ENCODE measurements at places on chromosomes 5 and 9.

- no peak for DNase-seq
These were observed 289.1 kb downstream of the EBF1 start for GRCh38 chr5:158810615-158811014.

- no peak for DNase-seq
These were observed 23.8 kb upstream of the ZNF622 start for GRCh38 chr5:16489322-16489791.

DNA sequence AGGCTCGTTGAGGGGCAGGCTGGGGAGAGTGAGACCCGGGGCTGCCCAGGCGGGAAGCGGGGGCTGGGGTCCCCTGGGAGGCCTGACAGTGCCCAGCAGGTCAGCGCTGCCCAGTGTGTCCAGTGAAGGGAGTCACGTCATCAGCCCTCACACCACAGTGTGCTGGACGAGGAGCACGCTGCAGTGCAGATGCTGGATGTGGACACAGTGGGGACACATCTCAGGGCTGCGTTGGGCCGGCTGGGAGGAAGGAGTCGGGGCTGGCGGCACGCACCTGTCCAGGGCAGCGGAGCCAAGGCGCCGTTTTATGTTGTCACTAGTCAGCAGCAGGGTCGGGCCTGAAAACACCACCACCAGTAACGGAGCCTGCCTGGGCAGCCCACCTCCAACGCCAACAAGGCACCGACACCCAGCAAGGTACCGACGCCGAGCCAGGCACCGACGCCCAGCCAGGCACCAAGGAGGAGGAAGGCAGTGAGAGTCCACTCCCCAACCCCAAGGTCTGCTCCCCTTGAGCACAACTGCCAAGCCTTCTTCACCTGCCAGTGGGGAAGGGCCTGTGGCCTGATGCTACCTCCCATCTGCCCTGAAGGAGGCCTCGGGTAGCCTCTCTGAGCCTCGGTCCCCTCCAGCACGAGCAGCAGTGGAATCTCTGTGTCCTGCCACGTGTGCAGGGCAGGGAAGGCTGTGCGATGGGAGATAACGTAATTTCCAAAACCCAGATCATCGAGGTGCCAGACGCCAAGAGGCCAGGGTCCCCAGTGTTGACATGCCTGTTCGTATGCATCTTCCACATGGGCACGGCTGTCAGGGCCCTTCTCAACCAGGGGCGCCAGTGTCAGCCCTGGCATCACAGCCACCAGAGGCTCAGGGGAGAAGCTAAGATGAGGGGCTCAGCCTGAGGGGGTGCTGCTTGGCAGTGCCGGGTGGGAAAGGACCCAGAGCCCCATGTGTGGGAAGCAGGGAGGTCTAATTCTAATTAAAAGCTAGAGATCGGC lies 21.9 kb upstream of the NSMF start:
- DNase-seq: no peak

DNA sequence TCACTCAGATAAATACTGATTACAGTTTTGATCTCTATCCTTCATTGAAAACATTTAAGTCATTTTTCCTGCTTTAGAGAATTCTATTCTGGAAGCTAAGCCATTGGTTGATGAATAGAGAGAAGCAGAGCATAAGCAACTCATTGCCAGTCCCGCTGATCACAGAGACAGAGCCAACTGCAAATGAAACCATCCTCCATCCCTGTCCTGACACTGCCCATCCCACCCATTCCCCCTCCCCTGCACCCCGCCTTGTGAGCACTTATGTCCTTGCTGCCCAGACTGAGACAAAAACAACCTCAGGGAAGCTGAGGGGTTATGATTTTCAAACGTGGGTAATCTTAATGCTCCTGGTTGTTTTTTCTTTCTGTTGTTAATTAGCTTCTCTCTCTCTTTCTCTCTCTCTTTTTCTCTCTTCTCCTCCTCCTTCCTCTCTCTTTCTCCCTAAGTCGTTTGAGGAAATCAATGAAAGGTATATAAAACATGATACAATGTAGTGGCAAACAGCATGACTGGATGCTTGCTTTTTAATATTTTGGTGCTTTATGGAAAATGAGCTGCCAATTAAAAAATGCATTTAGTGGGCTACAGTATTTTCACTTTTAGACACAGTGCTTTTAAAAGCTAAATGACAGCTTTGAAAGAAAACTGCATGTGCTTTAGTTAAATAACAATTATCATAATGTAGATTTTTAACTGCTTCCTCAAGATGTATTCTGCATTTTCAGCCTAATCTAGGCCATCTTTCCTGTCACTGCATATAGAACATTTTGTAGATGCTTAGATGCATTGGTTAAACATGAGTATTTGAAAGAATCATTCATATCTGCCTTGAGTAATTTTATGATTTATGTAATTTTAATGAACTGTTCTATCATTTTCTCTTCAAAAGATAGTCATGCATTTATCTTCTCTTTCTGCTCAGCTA lies 57.3 kb downstream of the CMYA5 start:
- no peak for DNase-seq

GRCh38 chr5:6188976-6189375 lies 189.4 kb downstream of the MED10 start:
- no peak for DNase-seq

- no peak for DNase-seq
These were observed 273.4 kb downstream of the CDK5RAP2 start for GRCh38 chr9:120306561-120306960.

DNA sequence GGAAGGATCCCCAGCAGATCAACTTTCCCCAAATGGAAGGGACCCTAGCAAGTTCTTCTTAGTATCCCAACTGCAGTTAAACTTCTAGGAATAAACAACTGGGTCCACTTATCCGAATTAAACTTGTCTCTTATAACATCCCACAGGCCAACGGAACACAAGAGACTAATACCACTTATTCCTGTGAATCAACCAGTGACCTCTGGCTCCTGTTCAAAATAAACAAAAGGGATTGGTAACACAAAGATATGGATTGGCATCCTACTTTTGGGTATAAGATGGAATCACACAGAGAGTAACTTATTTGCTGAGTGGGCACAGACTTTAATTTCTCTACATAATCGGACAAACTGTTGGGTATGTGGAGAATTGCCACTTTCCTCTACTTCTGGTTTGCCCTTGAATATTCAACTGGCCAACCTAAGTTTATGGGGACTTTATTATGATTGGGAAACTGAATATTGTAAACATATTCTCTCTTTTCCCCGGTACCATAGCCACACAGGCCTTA lies 12.4 kb upstream of the PAIP1 start:
- no peak for DNase-seq

DNA sequence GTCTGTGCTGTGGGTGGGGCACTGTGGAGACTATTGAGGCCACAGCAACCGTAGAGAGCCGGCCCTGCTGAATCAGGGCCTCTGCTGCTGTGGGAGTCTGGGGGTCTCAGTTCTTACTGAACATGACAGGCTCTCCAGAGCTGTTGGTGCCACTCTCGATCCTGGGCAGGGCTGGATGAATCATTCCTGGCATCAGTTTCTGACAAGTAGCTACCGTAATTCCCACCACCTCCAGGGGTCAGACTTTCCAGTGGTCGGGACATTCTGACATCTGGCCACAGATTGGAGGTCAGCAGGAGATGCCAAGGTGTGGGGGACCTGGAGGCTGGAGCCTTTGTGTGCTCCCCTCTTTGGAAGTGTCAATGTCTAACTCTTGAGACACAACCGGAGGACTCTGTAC lies 188.4 kb downstream of the IRX2 start:
- no peak for DNase-seq

GRCh38 chr9:96128880-96129279 lies 173.1 kb downstream of the HSD17B3 start:
- no peak for DNase-seq

- no peak for DNase-seq
These were observed 22.5 kb downstream of the SEC61B start for GRCh38 chr9:99244344-99245260.

DNA sequence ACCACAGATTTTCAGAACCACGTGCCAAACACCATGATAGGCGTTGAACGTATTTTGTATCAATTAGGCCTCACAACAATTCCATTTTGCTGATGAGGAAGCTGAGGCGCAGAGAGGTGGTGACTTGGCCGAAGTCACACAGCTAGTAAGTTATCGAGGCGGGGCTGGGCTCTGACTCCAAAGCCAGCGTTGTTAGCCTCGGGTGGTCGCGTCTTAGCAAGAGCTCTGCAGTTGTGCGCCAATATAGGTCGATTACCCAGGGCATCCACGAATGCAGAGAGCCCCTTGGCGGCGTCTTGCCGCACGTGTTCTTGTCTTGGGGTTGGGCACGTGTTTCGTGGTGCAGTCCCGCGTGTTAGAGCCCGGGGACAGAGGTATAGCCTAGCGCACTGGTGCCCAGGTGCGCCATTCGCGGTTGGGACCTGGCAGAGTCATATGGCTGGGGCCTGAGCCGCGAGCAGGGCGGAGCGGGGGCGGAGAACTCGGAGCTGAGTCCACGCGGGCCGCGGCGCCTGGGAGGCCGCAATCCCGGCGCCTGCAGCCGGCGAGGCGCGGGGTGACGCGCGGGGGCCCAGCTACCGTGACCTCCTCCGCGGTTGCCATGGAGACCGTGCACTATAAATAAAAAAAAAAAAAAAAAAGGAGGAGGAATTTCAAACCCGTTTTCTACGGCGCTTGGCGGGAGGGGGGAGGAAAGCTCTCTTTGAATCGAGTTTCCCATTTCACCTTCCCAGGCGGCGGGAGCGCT lies 62.3 kb downstream of the CXXC5 start:
- DNase-seq: peak; percentile 45

GRCh38 chr5:164336276-164336675 lies 830.9 kb downstream of the MAT2B start:
- DNase-seq: no peak

GRCh38 chr9:96556701-96557461 lies 62.8 kb downstream of the CDC14B start:
- DNase-seq: no peak

- no peak for DNase-seq
These were observed 28.4 kb upstream of the LTC4S start for GRCh38 chr5:179765400-179765799.

- DNase-seq: no peak
These were observed 65.7 kb upstream of the TNFAIP8 start for GRCh38 chr5:119290161-119290569.

GRCh38 chr9:132996526-132996925 lies 18.0 kb downstream of the GFI1B start:
- no peak for DNase-seq

- no peak for DNase-seq
These were observed 1.0 kb upstream of the CFAP157 start for GRCh38 chr9:127705577-127706379.

- DNase-seq: no peak
These were observed 137.9 kb upstream of the TRIM32 start for GRCh38 chr9:116549061-116549664.

DNA sequence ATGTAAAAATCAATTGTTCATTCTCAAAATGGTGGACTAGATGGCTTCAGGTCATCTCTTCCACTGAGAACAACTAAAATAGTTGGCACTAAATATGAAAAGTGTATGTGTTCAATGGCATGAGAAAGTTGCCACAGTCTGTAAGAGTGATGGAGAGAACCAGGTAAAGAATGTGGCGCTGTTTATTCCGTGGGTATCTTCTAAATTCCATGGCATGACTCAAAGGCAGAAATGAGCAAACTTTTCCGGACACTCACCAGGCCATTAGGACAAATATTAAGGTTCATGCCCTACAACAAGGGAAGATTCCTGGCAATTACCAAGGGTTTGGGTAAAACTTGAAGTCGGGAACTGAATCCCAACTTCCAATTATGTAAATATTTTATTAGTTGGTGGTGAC lies 825.4 kb upstream of the CDH6 start:
- no peak for DNase-seq

DNA sequence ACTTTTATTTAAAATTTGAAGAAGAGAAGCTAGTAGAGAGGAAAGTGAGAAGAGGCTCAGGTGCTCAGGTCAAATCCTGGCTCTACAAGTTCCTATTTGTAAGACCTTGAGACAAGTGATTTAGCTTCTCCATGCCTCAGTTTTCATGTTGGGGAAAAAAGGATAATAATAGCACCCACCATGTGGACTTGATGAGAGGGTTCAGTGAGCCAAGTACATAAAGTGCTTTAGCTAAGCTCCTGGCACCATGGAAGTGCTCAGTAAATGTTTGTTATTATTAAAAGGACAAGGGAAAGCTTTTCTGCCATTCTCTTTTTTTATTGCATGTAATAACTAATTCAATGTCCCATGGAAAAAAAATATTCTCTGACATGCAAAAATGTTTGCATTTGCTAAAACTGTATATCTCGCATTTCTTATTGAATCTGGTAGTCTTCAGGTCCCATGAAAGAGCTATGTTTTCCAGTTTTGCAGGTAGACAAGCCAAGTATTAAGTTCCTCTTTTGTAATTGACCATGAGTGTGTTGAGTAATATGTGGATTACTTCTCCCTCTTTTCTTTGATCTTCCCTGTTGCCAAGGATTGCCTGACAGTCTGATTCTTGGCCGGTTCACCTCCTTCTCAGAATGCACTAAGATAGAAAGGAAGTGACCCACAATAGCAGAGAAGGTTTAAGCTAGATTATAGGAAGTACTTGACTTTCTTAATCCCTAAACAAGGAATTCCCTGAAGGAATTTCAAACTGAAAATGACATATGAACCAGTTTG lies 45.6 kb upstream of the TRIM32 start:
- no peak for DNase-seq

DNA sequence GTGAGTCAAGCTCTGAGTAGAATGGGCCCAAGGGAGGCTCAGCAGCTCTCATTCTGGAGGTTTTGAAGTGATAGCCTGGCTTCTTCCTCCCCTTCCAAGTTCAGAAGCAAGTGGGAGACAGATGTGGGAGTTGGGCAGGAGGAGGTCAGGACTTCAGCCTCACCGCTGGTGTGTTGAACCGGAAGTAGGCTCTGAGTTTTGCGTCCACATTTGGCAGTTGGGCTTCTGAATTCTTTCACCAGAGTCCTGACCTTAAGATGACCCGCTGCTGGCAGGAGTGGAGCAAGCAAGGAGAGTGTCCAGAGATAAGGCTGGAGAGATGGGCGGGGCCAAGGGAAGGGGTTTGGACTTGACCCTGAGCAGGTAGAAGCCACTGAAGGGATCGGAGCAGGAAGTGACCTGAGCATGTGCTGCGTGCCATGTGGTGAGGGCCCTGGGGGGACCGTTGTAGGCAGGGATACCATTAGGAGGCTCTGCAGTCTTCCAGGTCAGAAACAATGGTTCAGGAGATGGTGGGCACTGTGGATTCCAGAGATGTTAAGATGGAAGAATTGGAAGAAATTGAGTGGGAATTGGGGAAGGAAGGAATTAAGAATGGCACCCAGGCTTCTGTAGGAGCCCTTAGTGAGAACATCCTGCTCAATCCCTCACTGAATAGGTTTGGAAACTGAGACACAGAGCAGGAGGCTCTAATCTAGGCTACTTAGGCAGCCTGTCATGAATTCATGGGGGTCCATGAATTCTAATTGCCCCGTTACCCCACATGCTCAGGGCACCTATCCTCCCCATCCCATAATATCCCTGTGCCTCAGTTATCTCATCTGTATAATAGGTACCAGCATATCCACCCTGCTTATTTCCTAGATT lies 25.9 kb downstream of the GALNT12 start:
- no peak for DNase-seq

- DNase-seq: no peak
These were observed 3.5 kb upstream of the PHF2 start for GRCh38 chr9:93572636-93573515.

Data from stimulated activated naive CD8-positive, alpha-beta T cell treated with anti-CD3 and anti-CD28 coated beads, Interleukin-15, amount 100 ng/mL, for 72 hours (primary cell).